ENCODE measurements at places on chromosomes 5 and 9. TPM values are rescaled to one million over a fixed set of nuclear protein-coding genes. Genes with fewer than 3 reads are reported as not detected.

The KCNV2 gene
- not detected for total RNA-seq

The NIM1K gene
- total RNA-seq: 9.1 TPM

The ZNF782 gene
- 4.0 TPM for total RNA-seq

The BAG1 gene
- 13.7 TPM for total RNA-seq
